ENCODE measurements at places on chromosomes 12 and 14.

DNA sequence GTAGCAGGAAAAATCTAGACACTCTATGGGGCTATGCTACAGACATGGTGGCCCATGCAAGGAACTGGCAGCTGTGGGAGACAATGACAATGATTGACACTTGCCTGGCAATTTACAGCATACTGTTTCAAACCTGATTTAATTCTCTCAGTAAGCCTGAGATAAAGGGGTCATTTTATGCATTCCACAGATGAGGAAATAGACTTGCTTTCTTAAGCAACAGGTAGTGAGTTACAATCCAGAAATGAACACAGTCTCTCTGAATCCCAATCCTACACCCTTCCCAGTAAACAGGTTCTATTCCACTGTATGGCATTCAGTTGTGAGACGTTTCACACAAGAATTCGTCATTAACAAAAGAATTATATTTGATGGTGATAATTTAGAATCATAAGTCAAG, 15.5 kb upstream of the PCNX1 start:
- no peak for DNase-seq

- peak; percentile 88 for DNase-seq
These were observed 232.1 kb downstream of the CACNA1C start for GRCh38 chr12:2284857-2285256.

- no peak for DNase-seq
These were observed 7.8 kb upstream of the OTUB2 start for GRCh38 chr14:94018308-94018707.

- DNase-seq = no peak
These were observed 45.4 kb downstream of the ALX1 start for GRCh38 chr12:85325442-85325841.

- DNase-seq = no peak
These were observed 33.8 kb downstream of the TECPR2 start for GRCh38 chr14:102396521-102396920.

DNA sequence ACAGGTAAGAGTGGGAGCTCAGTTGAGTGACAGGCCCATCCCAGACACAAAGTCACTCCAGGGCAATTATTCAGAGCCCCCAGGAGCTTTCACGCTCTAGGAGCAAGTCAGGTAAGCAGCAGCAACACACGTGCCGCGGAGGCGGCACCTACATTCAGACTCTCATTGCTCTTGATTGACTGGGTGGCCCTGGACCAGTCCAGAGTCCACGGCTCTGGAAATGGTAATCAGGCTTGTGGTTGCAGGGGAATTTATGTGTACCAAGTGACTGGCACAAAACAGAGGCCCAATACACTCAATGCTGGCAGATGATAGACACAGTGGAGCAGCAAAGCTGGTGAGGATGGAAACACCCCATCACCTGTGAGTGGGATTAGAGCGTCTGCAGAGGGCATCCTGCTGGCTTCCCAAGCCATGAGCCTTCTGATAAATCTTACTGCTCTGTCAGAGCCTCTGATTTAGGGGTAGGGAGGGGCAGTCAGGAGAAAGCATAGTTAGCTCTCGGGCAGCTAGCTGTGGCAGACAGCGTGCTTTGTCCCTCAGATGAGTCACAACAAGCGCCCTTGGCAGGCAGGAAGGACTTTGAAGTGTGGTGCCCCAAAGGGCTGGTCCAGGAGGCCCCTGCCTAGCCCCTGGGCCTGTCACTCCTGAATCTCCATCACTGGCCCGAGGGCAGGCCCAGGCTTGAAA, 344.7 kb downstream of the CACNA1C start:
- DNase-seq = no peak

- no peak for DNase-seq
These were observed 2.8 kb downstream of the TMX1 start for GRCh38 chr14:51242545-51243490.

DNA sequence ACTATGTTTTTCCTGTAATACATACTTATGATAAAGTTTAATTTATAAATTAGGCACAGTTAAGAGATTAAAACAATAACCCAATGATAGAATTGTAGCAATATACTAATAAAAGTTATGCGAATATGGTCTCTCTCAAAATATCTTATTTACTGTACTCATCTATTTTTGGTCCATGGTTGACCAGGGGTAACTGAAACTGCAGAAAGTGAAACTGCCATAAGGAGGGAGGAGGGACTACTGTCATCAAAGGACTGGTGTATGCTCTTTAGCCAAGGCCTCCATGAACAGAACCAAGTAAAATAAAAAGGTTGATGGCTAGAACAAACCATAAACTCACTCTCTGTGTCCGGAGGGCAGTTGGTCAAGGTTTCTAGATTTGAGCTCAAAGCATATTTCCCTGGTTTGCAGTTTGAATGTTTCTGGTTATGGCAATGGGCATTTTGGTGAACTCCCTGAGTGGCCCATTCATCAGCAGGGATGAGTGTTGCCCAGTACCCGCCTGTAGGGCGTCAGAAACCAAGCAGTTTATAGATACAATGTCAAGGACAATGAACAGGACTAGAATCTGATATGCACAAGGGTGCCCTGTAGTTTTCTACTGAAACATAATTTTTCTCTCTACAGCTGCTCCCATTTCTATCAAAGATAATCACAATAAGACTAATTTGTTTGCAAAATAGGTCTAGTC, 19.8 kb downstream of the LEMD3 start:
- DNase-seq = no peak

DNA sequence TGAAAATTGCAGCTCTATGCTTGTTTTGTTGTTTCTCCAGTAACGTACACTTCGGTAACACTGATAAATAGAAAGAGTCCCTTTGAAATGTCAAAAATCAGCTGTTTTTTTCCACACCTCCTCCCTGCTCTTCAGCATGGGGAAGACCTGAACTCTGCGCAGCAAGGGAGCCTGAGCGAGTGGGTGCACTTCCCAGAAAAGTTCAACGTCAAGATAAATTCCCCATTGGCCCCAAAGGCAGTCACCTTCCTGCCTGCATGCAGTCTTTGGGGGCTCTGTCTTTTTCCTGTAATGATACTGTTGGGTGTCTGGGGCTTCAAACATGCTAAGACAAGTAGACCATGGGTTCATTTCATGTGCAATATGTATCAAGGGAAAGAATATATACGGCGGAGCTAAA, 8.8 kb upstream of the FOXG1 start:
- no peak for DNase-seq

DNA sequence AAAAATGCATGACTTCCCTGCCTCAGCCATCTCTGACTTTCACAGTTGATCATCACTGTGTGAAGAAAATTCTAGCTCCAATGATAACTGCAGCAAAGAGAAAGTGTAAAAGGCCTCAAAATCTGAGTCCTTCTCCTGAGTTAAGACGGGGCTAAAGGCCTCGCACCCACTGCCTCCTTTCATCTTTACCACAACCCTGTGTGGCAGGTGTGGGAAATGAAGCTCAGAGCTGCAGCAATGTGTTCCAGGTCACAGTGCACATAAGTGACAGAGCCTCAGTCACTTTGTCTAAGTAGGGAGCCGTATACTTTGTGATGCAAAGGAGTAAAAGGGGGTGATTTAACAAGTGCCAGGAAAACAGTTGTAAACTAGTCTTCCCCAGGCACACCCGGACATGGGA, 144.7 kb upstream of the TMCC3 start:
- DNase-seq = no peak

DNA sequence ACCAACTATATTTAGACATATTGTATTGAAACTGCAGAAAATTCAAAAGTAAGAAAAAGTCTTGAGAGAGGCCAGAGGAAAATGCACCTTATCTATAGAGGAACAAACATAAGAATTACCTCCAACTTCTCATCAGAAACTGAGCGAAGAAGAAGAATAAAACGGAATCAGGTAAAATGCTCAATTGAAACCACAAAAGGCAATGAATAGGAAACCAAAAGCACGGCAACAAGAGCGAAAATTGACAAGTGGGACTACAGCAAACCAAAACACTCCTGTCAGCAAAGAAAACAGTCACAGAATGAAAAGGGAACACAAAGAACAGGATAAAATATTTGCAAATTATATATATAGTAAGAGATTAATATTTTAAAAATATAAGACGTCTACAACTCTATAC, 61.9 kb upstream of the PARP11 start:
- no peak for DNase-seq

DNA sequence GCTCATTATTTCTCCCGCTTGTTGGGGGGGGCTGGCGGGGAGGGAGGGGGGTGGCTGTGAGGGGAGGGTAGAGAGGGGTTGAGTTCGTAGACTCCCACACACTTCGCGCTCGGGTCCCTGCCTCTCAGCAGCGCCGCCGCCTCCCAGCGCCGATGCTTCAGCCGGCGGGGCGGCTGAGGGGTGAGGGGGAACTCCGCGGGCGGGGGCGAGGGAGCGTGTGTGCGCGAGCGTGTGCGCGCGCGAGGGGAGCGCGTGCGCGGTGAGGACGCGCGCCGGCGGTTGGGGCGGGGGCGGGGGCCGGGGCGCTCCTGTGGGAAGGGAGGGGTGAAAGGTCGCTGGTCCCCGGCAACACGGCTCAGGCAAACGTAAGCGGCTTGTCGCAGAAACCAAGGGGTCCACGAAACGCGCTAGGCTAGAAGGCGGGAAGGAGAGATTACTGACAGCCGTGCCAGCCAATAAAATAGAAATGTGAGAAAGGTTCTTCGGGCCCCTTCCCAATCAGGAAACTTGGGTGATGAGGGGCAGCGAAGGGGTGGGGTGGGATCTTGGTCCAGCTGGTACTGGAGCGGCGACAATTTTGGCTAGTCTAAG, 343 bp upstream of the NOVA1 start:
- DNase-seq = peak; percentile 91

- DNase-seq = no peak
These were observed 306.3 kb upstream of the FLRT2 start for GRCh38 chr14:85223667-85224066.

GRCh38 chr12:52903855-52904508, 894 bp downstream of the KRT8 start:
- peak; percentile 81 for DNase-seq

DNA sequence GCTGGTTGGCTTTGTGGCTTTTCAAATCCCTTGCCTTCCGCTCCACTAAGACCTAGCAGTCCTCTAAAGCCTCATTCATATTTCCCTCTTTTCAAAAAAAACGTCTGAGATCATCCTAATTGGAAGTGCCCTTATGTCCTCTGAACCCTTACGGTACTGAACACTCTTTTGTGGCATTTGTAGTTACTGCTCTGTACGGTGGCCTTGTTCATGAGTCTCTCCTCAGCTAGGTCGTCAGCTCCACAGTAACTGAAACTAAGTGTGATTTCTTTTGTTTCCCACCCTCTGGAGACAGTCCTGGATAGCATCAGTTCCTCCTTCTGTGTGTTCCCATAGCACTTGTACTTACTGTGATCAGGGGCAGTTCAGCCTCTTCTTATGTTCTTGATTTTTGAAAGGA, 49.7 kb downstream of the DAAM1 start:
- no peak for DNase-seq

GRCh38 chr14:59918824-59919569, 947 bp upstream of the LRRC9 start:
- peak; percentile 59 for DNase-seq

GRCh38 chr12:60112763-60113162, 516.9 kb downstream of the SLC16A7 start:
- no peak for DNase-seq

- DNase-seq = no peak
These were observed 15.0 kb downstream of the CSRP2 start for GRCh38 chr12:76863837-76864236.

DNA sequence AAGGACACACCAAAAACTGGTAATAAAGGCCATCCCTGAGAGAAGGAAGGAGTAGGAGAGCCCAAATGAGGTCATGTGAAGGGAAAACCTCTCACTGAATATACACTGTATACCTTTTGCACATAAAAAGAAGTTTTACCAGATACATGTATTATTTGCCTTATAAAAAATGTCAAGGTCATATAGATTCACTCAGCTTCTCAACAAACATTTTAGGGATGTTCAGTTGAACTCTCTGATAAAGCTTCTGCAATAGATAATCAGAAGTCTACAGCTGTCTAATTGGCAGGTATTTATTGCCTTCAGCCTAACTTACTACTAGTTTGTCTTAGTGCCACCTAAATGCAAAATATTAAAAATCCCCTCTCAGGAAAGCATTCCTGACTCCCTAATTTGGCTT, 8.7 kb downstream of the SLC11A2 start:
- DNase-seq = no peak

DNA sequence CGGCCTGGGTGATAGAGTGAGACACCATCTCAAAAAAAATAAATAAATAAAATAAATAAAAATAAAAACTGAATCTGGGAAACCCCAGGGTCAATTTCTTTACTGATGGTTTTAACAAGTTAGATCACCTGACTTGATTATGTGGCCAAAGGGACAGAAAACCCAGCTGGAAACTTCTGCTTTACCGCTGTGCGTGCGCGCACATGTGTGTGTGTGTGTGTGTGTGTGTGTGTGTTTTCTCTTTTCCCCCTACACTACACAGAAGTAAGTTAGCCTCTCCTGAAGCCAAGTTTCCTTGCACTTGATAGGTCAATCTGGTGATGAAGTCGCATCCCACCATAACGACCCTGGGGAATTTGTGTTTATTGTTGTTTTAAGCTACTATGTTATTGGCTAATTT, 105.3 kb upstream of the AMN1 start:
- DNase-seq = no peak

DNA sequence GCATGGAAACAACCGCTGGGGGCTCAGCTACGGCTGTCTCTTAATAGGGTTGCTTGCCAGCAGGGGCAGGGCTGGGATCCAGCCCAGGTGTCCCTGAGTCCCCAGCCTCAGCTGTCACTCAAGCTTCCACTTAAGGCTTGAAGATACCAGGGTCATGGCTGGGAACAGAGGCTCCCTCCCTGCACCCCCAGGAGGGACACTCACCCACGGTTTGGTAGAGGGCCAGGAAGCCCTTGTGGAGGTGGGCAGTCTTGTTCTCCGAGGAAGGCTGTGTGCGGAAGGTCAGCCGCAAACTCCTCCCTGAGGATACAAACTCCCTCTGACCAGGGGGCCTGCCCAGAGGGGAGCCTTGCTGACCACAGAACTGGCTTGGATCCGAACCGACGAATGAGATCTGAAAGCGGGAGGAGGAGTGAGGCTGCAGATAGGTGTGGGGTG, 7.3 kb downstream of the C1RL start:
- no peak for DNase-seq
